ENCODE measurements at places on chromosomes 11 and 22. TPM values are rescaled to one million over a fixed set of nuclear protein-coding genes. Genes with fewer than 3 reads are reported as not detected.

Gene YWHAH
- 79.9 TPM for total RNA-seq

GRCh38 chr11:39205236-39205995 lies 2254.0 kb downstream of the LRRC4C start:
- DNase-seq: no peak

Gene TBX10
- not detected for total RNA-seq

Gene MFRP
- total RNA-seq: not detected

Gene GTPBP1
- 34.5 TPM for total RNA-seq

DNA sequence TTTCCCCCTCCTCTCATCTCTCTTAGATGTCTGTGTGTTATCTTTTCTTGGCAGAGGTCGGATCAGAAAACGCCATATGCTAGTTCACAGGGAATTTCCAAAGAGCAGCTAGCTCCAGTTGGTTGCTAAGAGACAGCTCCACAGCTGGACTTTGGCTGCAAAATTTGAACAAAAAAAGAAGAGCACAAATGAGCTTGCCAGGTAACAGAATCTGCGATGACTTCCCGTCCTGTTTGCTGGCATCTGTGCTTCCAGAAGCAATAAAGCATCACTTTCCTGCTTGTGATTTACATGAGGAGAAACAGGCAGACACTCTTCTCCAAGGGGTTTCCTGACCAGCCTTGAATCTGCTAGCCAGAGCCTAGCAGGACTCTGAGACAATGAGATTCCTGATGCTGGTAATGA lies 596.0 kb upstream of the B3GAT1 start:
- DNase-seq: no peak

Gene ENTHD1
- total RNA-seq: not detected

DNA sequence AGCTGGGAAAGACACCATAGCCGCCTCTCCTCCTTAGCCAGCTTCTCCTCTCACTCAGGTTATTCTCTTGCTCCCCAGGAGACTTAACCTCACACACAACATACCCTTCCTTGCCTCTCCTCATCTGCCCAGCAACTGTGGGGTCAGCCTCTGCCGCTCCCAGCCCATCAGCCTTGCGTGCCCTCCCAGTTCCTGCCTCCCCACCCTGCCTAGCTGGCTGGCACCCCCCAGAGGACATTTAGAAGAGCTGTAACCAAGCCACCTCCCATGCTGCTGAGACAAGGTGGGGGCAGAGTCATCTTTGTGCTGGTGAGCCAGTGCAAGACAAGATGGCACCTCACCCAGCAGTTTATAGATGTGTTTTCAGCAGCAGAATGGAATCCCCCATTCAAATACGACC lies 38.2 kb downstream of the TOM1 start:
- DNase-seq: no peak

Data from right cardiac atrium (tissue), 5 donors.